ENCODE measurements at places on chromosomes 4 and X.

DNA sequence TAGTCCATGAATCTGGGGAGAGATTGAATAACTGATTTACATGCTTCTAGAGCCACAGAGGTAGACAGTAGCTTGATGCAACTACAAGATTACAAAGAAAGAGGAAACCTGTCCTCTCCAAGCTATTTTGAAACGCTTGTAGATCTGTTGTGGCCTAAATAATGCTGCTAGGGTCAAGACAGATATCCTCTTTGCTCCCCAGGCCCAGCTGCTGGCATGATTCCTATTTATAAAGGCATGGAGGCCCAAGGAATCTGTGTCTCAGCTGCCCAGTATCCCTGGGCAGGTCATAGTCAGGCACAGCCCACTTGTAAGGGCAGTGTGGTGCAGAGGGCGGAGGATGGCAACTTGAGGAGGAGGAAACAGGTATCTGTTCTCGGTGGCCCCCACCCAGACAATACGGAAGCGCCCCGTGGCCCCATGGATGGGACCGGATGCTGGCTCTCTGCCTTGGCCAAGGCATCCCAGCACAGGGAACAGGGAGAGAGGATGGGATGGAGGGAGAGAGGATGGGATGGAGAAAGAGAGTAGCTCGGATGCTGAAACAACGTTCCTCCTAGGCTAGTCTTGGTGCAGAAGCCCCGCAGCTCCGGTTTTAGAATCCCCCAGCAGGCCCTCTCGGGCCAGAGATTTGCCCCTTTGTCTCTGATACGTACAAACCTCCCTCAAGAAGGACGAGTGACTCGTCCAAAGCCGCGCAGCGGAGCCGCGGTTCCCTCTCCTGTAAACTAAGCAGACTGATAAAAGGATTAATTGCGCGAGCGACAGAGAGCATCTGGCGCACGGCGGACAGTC is 767 bp upstream of the SMIM20 start:
- DNase-seq = no peak

DNA sequence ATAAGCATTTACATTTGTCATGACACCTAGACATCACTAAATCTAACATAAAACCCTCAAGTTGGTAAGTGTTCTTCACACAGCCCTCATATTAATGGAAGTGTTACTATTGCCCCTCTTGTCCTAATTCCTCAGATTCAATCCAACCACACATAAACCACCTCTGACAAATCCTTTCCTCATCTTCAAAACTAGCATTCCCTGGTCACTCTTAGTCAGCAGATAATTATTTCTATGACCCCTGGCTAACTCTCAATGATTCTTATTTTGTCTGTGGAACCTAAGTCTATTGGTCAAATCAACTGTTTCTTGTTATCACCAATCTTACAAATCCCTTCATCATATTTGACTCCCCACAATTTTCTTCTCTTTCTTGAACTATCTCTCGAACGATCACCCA is 168.6 kb downstream of the PPP3CA start:
- no peak for DNase-seq

- no peak for DNase-seq
These were observed 112.6 kb upstream of the PPARGC1A start for GRCh38 chr4:24002330-24002966.

GRCh38 chrX:20270562-20270890 is 3.8 kb upstream of the RPS6KA3 start:
- DNase-seq = no peak

GRCh38 chrX:149476513-149476912 is 28.6 kb downstream of the IDS start:
- no peak for DNase-seq
